Mesangial cell (primary cell): ENCODE measurements at places on chromosomes 2 and 18. TPM values are rescaled to one million over a fixed set of nuclear protein-coding genes. Genes with fewer than 3 reads are reported as not detected.

MBD1 gene
- total RNA-seq = 62.7 and 68.6 TPM in 2 replicates

EFR3B gene
- 1.1 and 1.3 TPM in 2 replicates for total RNA-seq

REG3G gene
- not detected in 2 replicates for total RNA-seq

GYPC gene
- total RNA-seq = 156 and 164 TPM in 2 replicates

METTL5 gene
- 34.2 and 42.3 TPM in 2 replicates for total RNA-seq

ALKAL2 gene
- total RNA-seq = 0.25 TPM in 1 of 2 replicates, not detected in the other

AGAP1 gene
- 9.0 and 13.7 TPM in 2 replicates for total RNA-seq

CYP27A1 gene
- total RNA-seq = 11.9 and 26.1 TPM in 2 replicates

L3MBTL4 gene
- 0.65 and 1.6 TPM in 2 replicates for total RNA-seq

SLC66A3 gene
- 31.6 and 75.8 TPM in 2 replicates for total RNA-seq

CDH7 gene
- not detected in 2 replicates for total RNA-seq

ONECUT2 gene
- under 0.01 TPM in 2 replicates for total RNA-seq

PPP1R1C gene
- 1.3 TPM in 1 of 2 replicates, not detected in the other for total RNA-seq

SOX11 gene
- total RNA-seq = 8.5 and 10.4 TPM in 2 replicates

CACNB4 gene
- total RNA-seq = 0.13 and 0.16 TPM in 2 replicates

CPO gene
- 0.13 TPM in 1 of 2 replicates, not detected in the other for total RNA-seq

MOGAT1 gene
- not detected in 2 replicates for total RNA-seq

OSBPL6 gene
- 2.7 and 7.0 TPM in 2 replicates for total RNA-seq

NT5C1B gene
- not detected in 2 replicates for total RNA-seq

CYP1B1 gene
- 6.4 and 48.9 TPM in 2 replicates for total RNA-seq

SERPINB11 gene
- not detected in 2 replicates for total RNA-seq

DSEL gene
- 12.5 and 13.2 TPM in 2 replicates for total RNA-seq

GPR45 gene
- 0.16 and 0.25 TPM in 2 replicates for total RNA-seq

DDX18 gene
- total RNA-seq = 23.5 and 34.9 TPM in 2 replicates

GCG gene
- not detected in 2 replicates for total RNA-seq

ASB18 gene
- not detected in 2 replicates for total RNA-seq

GPR39 gene
- 4.7 and 6.0 TPM in 2 replicates for total RNA-seq

IL37 gene
- total RNA-seq = not detected in 2 replicates

IHH gene
- total RNA-seq = not detected in 2 replicates

KRTCAP3 gene
- 0.49 and 8.9 TPM in 2 replicates for total RNA-seq

TDRD15 gene
- not detected in 2 replicates for total RNA-seq

SKA1 gene
- 1.4 and 35.8 TPM in 2 replicates for total RNA-seq

TXNL1 gene
- 50.5 and 58.0 TPM in 2 replicates for total RNA-seq

GRB14 gene
- 25.1 and 51.3 TPM in 2 replicates for total RNA-seq

SCN2A gene
- under 0.01 and 0.89 TPM in 2 replicates for total RNA-seq

RTN4 gene
- total RNA-seq = 259 and 303 TPM in 2 replicates

CD8B gene
- not detected in 2 replicates for total RNA-seq

FAM237A gene
- not detected in 2 replicates for total RNA-seq

ZNF385B gene
- total RNA-seq = 5.3 TPM in 1 of 2 replicates, not detected in the other

RHOB gene
- 199 and 301 TPM in 2 replicates for total RNA-seq

GRHL1 gene
- total RNA-seq = 1.1 and 1.5 TPM in 2 replicates

NCK2 gene
- total RNA-seq = 41.4 and 50.8 TPM in 2 replicates

DNAJB2 gene
- 24.6 and 57.0 TPM in 2 replicates for total RNA-seq

UGT1A10 gene
- not detected in 2 replicates for total RNA-seq

TRAK2 gene
- total RNA-seq = 18.4 and 22.8 TPM in 2 replicates

SLC9A4 gene
- 0.13 TPM in 1 of 2 replicates, not detected in the other for total RNA-seq

GALNT13 gene
- total RNA-seq = 0.33 and 0.38 TPM in 2 replicates

NOL4 gene
- not detected in 2 replicates for total RNA-seq

AOX1 gene
- total RNA-seq = 1.5 and 9.3 TPM in 2 replicates

RFTN2 gene
- total RNA-seq = 0.16 and 1.0 TPM in 2 replicates

CHRND gene
- not detected in 2 replicates for total RNA-seq

CFC1 gene
- total RNA-seq = not detected in 2 replicates

SERPINB4 gene
- not detected in 2 replicates for total RNA-seq

KLHL41 gene
- under 0.01 TPM in 2 replicates for total RNA-seq

AGXT gene
- not detected in 2 replicates for total RNA-seq
